H9 (cell line): ENCODE measurements at places on chromosomes 3 and 15. TPM values are rescaled to one million over a fixed set of nuclear protein-coding genes. Genes with fewer than 3 reads are reported as not detected.

PFN2 gene
- 169 and 174 TPM in 2 replicates for total RNA-seq

XPC gene
- 25.6 and 30.3 TPM in 2 replicates for total RNA-seq

NCBP2 gene
- total RNA-seq, result 118 and 120 TPM in 2 replicates

RGMA gene
- 39.8 and 41.4 TPM in 2 replicates for total RNA-seq

SMAD3 gene
- 25.9 and 26.7 TPM in 2 replicates for total RNA-seq

WNT7A gene
- total RNA-seq, result not detected in 2 replicates

SPESP1 gene
- not detected in 2 replicates for total RNA-seq

PRKCI gene
- total RNA-seq, result 57.7 and 71.1 TPM in 2 replicates

DNA sequence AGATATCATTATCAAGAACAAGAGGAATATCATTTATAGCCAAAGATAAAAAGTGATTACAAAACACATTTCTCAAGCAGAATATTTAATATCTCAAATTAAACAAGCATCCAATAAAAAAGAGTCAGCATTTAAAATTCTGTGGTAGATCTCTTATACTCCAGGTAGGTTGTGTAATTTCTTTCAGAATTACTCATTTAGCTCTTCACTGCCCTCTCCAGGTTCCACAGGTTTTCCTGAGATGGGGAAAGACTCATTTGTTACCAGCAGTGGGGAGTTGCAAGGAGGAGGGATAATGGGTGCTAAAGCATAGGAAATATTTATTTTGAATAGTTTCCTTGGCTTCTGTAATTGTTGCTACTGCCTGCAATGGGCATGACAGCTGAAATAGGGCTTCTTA lies 83.1 kb upstream of the RASGRP1 start:
- no peak for DNase-seq

GRCh38 chr15:86139828-86140227 lies 60.2 kb downstream of the AGBL1 start:
- peak; percentile 73 for DNase-seq

GRCh38 chr3:168806871-168807270 lies 711.1 kb upstream of the GOLIM4 start:
- DNase-seq, result no peak

DNA sequence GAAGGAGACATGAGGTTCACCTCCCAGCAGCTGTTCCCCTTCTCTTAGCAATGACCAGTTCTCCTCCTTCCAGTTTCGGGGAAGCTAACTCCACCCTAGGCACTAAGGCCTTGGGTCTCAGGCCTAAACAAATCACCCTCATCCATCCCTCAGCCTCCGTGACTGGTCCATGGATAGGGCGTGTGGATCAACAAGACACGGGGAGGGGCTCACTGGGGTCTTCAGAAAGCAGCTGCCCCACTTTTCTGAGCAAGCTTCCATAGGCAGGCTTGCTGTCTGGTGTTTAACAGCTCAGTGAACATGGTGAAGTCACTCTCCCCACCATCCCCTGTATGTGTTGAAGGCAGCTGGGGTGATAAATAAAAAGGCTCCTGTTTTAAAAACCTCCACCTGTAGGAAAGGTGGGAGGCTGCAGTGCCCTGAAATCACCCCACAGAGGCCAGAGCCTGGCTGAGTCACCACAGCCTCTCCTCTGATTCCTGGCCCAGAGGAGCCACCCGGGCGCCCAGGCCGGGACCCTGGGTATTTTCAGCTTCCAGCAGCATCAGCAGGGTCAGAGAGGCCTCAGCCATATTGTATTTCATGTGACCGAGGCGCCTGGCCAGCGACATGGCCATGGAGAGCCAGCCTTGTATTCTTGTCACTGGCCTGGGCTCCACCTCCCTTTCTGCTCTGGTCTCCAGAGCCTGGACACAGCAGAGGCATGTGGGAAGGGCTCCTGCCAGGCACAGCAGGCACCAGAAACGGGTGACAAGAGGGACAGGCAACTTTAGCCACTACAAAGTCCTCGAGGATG lies 60.3 kb upstream of the HERC1 start:
- no peak for DNase-seq

DNA sequence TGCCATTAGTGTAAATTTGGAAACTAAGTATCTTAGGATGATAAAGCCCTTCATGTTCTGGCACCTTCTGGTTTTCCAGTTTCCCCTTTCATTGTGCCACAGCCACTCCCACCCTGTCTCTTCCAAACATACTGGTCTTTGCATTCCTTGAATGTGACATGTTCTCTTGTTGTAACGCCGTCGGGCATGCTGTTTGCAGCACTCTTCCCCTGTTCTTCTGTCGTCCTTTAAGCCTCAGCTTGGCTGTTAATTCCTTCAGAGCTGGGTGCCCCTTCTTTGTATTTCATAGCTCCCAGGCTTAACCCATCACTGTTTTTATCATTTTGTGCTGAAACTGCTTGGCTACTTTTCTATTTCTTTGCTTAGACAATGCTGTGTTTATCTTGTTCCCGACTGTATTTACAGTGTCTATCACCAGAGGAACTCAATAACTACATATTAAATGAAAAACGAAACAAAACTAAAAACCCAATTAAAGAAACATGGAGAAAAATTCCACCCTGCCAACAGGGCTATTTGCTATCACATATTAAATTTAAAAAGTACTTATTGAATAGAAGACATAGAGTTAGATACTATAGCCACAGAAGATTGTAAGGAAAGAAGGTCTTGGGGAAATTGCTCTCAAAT lies 95.4 kb upstream of the KCNAB1 start:
- DNase-seq, result no peak

DNA sequence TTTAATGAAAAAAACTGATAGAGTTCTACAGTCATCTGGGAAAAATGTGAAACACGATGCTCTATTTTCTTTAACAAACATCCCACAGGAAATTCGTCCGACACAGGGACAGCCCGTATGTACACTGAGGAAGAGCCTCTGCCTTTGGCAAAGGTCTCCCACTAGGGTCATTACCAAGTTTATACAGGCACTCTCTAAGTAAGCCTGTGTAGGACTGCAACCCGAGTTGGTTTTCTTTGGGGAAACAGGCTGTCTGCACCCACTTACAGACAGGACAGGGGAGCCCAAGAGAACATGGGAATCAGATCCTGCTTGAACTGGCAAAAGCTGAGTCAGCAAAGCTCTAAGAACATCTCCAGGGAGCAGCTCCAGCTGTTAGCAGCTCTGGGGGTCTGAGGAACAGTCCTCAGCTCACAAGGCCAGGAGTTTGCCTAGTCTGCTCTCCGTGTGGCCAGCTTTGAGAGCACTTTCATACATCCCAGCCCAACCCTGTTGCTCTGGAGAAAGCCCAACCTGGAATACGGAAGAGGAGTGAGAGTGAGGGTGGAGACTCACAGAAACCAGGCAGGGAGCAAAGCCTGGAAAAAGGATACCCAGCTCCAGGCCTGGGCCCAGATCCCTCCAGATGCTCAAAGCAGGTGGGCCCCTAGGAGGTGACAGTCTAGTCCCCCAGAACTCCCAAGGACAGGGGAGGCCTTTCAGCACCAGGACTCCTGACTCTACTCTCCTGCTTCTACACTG lies 1.9 kb downstream of the TBC1D2B start:
- peak; percentile 59 for DNase-seq

GRCh38 chr3:40211579-40211978 lies 97.9 kb upstream of the EIF1B start:
- DNase-seq, result no peak

DNA sequence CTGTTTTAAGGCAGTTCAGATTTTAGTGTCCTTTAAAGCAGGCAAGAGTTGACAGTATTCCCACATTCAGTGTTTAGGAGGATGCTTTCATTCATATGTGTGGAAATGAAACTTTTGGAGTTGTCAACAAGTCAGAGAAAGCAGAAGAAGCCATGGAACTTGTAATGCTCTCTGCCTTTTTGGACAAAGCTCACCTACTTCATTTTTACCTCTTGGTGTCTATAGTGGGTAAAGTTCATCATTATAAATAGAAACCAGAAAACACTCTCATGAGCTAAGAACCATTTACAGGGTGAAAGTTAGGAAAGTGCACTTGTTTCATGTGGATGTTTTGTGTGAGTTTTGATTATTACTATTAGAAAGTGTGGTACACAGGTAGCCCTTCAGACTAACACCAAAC lies 9.2 kb upstream of the NFKBIZ start:
- DNase-seq, result no peak

DNA sequence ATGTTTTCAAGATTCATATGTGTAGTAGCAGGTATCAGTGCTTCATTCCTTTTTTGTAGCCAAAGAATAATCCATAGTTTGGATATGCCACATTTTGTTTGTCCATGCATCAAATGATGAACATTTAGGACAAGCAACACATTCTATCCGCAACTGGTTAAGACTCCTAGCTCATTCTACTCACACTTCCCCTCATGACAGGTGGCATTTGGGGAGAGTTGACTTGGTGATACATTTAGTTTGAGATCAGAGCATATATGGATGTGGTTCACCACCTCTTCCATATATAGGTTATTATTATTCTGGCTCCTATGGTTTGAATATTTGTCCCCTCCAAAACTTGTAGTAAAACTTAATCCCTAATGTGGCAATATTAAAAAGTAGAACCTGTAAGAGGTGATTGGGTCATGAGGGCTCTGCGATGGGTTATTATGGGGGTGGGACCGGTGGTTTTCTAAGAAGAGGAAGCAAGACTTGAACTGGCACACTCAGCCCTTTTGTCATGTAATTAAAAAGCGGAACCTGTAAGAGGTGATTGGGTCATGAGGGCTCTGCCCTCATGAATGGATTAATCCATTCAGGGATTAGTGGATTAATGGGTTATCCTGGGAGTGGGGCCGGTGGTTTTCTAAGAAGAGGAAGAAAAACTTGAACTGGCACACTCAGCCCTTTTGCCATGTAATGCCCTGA lies 75.3 kb upstream of the HRH1 start:
- no peak for DNase-seq

DNA sequence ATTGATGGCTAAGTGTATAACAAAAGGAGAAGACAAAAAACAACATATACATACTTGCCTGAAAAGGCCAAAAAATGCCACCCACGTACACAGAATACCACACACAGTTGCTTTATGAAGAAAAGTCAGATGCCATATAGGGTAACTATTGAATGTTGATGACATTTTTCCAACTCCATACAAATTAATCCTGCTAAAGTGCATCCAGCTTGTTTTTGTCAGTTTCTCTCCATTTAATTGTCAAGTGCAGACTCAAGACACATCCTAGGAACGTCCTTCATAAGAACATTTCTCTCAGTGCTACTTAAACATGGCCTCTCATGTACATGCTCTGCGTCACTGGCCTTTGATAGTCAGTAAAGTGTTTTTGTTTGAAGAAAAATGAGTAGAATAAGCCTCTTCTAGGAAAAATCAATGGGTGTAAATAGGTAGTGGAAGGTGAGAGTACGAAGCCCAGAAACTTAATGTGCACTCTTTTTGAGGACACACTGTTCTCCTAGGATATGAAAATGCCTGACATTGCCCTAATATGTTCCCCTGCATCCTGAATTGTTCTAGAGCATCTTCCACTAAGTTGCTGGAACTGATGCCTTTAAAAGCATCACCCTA lies 267.4 kb upstream of the ATP11B start:
- no peak for DNase-seq

DNA sequence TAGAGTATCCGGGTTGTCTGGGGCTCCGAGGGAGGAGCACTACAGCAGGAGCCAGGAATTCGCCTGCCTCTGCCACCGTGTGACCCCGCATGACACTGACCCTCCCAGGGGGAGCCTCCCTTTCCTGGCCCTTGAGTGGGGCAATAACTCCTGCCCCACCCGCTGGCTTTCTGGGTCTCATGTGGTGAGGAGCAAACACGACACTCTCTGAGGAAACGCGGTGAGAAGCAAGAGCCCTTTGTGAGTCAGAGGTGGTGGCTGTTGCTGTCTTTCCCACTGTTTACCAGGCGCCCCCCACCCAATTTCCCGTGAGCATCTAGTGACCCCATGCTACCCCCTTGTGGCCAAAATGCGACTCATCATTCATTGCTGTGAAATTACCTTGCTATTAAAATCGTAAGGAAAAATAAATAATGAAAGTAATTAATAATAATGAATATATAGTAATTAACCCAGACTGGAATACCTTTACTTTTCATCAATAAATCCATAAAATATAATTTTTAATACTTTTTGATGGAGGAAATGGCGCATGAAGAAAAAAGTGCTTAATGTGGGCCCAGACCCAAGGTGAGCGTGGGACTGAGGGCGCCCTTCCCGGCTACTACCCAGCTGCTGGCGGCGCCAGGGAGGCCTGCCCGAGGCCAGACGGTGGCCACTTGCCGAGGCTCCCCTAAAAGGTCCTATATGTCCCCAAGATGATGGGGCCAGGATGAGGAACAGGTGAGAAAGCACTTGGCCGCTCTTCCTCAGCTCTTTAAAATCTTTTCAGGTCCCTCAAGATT lies 29.3 kb downstream of the CCNL1 start:
- DNase-seq, result peak; percentile 79

DNA sequence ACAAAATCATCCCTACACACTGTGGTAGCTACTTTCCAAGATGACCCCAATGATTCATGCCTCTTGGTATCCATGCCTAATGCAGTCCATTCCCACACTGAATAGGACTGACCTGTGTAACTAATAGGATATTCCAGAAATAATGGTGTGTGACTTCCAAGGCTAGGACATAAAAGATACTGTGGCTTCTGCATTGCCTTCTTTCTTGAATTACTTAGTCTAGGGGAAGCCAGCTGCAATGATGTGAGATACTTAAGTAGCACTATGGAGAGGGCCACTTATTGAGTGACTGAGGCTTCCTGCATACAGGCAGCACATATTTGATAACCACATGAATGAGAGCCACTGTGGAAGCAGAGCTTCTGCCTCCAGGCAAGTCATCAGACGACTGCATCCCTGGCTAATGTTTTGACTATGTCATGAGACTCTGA lies 50.1 kb downstream of the NR1I2 start:
- DNase-seq, result no peak

GRCh38 chr15:75844629-75845335 lies 1.5 kb downstream of the UBE2Q2 start:
- DNase-seq, result no peak

DNA sequence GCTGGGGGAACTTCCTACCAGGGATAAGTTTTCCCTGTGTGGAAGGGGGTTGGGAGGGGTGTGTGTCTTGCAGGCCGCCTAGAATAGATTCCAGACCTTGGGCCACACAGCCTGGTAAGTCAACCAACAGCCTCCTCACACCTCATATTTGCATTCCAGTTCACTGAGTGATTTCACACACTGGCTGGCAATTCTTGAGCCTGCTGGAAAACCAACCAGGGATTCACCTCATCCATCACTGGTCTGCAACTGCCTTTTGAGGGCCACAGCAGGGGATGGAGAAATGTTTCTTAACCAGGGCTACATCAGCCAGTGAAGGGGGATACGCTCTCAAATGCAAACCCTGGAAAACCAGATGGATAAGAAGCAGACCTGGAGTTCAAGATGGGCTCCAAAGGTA lies 2.0 kb downstream of the FSTL1 start:
- no peak for DNase-seq

- no peak for DNase-seq
Observed at GRCh38 chr3:105505170-105505569, 138.5 kb downstream of the ALCAM start.
